Activated CD4-positive, alpha-beta T cell treated with anti-CD3 and anti-CD28 coated beads for 48 hours (primary cell): ENCODE measurements at places on chromosomes 6 and 20.

DNA sequence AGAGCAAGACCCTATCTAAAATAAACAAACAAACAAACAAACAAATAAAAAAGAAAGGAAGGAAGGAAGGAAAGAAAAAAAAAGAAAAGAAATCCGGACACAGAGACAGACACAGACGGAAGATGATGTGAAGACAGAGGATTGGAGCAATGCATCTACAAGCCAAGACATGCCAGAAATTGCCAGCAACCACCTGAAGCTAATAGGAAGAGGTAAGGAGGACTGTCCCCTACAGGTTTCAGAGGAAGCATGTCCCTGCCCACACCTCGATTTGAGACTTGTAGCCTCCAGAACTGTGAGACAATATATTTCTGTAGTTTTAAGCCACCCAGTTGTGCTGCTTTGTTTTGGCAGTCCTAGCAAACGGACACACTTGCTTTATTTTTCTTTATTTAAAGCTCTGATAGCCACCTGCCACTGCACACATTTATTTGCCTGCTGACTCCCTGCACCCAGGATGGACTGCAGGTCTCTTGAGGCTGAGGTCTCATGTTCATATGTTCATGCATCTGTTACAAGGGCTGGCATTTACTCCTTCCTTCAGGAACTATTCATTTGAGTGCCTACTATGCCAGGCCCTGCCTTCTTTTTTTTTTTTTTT is 20.7 kb upstream of the ZMYND8 start:
- DNase-seq: no peak

DNA sequence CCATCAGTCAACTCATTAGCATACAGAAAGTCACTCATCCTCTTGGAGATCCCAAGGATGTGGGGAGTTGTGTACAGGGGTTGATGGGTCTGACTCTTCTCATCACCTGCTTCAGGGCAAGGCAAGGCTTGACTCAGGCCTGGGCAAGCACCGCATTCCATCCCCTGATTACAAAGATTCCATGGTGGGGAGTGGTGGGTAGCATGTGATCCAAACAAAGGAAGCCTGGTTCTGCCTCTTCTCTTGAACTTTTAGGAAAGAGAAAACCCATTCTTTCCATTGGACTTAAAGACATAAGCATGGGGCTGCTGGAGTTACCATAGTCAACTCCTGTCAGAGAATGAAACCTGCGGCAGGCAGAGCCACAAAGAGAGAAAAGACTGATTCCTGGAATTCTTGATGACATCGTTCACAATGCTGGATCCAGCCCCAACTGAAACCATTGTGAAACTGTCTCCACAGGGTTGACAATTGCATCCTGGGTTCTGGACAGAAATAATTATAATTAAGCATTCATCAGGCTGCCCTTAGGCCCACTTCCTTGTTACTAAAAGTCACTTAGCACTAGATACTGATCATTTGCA is 235.8 kb upstream of the KCNG1 start:
- no peak for DNase-seq

DNA sequence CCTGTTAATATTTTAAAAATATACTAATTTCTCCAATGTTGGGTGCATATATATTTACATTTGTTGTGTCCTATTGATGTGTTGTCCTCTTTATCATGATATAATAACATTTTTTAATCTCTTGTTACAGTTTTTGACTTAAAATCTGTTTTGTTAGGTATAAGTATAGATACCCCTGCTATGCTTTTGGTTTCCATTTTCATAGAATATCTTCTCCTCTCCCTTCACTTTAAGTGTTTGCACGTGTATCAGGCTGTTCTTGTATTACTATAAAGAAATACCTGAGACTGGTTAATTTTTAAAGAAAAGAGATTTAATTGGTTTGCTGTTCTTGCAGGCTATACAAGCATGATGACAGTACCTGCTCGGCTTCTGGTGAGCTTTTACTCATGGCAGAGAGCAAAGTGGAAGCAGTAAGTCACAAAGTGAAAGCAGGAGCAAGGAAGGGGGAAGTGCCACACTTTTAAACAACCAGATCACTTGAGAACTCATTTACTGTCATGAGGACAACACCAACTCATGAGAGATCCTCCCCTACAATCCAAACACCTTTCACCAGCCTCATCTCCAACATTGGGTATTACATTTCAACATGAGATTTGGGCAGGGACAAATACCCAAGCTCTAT is 340.5 kb upstream of the SYNCRIP start:
- no peak for DNase-seq

DNA sequence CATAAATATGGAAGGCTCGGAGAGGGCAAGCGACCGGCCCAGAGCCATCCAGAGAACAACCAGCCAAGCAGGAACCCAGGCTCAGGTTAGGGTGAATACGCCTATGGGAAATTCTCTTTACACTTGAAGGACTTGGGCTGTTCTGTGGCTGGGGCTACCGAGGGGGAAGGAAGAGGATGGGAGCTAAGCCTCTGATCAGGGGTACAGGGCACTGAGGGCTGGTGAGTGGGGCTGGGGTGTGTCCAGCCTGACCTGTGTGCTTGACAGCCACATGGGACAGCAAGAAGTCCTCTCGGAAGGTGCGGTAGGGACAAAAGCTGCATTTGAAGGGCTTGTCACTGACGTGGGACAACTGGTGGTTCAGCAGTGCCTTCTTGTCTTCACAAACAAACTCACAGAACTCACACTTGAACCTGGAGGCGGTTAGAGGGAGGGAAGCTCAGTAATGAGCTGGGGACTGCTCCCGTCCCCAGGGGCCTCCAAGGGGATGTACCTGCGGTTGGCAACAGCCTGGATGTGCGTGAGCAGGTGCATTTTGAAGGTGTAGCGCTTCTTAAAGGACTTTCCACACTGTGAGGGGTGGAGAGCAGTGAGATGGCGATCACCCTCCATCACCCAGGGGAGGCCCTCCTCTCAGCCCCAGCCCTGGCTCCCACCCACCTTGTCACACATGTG is 11.9 kb downstream of the ZNF335 start:
- no peak for DNase-seq

DNA sequence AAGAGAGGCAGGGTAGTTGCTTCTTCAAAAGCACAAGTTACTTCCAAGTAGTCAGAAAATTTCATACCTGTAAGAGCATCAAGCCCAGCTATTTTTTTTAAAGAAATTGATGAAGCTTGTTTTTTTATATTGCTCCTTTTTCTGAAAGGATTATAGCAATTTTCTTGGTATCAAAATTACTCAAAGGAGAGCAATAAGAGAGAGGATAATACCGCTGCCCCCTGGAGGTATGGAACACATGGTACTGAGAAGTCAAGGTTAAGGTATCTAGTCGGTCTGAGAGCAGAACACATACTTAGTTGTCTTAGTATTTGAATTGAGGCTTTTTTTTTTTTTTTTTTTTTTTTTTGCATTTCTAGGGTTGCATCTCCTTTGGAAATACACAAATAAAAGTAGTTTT is 59.4 kb downstream of the ADGRF5 start:
- peak; percentile 11 for DNase-seq

GRCh38 chr6:157068691-157069324 is 254.5 kb downstream of the TMEM242 start:
- no peak for DNase-seq

GRCh38 chr20:11929947-11930346 is 12.3 kb downstream of the BTBD3 start:
- no peak for DNase-seq

- no peak for DNase-seq
These were observed 216.2 kb upstream of the SOX4 start for GRCh38 chr6:21377356-21377755.

DNA sequence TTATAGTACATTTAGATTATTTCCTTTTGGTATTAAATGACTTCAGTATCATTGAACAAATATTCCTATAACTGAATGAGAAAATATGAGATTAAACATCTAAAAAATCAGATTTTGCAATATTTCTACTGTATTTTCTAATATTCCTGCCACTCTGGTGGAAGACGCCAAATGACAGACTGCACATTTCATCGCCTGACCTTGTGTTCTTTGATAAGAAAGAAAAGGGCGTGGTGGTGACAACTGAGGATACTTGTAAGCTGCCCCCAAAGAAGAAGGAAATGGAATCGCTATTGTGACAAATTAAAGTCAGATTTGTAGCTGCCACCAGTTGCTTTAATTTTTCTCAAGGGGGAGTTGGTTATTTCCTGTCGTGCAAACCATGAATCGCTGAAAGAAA is 131.3 kb downstream of the MTFR2 start:
- no peak for DNase-seq

- DNase-seq: no peak
These were observed 398.0 kb downstream of the CDKAL1 start for GRCh38 chr6:20932284-20932683.

- no peak for DNase-seq
These were observed 421.8 kb upstream of the SOX4 start for GRCh38 chr6:21171801-21172200.

- DNase-seq: no peak
These were observed 8.3 kb upstream of the PRND start for GRCh38 chr20:4713401-4713800.

- DNase-seq: no peak
These were observed 130.0 kb downstream of the DLL1 start for GRCh38 chr6:170160628-170161611.

- no peak for DNase-seq
These were observed 380.1 kb downstream of the THBS2 start for GRCh38 chr6:168873278-168874190.

GRCh38 chr20:20327746-20328145 is 40.2 kb upstream of the INSM1 start:
- DNase-seq: no peak

GRCh38 chr20:46992640-46993035 is 98.0 kb downstream of the EYA2 start:
- DNase-seq: no peak

DNA sequence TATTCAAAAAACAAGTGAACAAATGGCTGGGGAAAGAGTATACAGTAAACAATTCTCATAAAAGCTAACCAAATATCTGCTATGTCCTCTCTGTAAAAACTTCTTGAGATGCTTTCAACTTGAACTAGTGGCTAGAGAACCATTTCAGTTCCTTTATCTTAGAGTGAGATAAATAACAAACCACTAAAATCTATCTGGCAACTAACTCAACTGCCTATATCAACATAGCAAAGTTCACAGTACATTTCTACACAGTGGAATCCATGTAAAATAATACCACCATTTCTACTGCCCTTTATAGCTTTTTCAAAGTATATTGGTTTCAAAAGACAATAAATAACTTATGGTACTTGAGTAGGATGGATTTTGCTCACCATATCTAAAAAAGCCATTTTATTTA is 95.1 kb downstream of the MMS22L start:
- DNase-seq: no peak

GRCh38 chr6:136378888-136379287 is 89.2 kb upstream of the BCLAF1 start:
- DNase-seq: no peak

DNA sequence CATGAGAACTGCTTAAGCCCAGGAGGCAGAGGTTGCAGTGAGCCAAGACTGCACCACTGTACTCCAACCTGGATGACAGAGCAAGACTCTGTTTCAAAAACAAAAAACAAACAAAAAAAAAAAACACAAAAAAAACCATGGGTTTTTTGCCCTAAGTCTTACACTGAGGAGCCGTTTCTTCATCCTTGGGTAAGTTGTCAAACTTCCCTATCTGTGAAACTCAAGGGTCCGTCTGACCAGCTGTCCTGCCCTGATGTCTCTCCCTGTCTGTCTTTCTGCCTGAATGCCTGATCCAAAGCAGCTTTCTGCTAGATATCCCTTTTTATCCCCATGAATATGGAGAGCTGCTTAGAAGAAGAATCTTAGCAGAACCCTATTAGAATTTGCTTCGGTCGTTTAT is 41.3 kb upstream of the CLDN20 start:
- no peak for DNase-seq

GRCh38 chr6:105193647-105194046 is 13.8 kb upstream of the POPDC3 start:
- no peak for DNase-seq

GRCh38 chr6:4113649-4114048 is 21.7 kb downstream of the ECI2 start:
- DNase-seq: no peak
